ENCODE measurements at places on chromosomes 16 and 17.

DNA sequence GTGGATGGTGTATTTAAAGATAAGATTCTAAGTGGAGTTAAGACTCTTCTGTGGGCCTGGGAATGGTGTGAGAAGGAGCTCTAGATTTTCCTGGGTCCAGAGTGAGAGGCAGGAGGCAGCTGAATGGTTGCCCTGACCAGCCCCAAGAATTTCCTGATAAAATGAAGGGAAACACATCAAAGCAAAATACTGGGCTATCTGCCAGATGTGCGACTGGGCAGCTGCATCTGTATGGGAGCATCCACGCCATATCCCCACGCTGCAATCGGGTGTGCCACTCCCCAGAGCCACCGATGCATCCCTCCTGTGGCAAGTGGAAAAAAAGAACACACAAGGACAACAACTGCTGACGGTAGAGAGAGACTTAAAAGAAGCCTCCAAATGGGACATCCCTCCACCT lies 84.3 kb upstream of the COX10 start:
- no peak for DNase-seq

- DNase-seq, result no peak
These were observed 86.4 kb downstream of the FOXL1 start for GRCh38 chr16:86664522-86665318.

- no peak for DNase-seq
These were observed 999 bp upstream of the FLYWCH2 start for GRCh38 chr16:2881783-2882649.

DNA sequence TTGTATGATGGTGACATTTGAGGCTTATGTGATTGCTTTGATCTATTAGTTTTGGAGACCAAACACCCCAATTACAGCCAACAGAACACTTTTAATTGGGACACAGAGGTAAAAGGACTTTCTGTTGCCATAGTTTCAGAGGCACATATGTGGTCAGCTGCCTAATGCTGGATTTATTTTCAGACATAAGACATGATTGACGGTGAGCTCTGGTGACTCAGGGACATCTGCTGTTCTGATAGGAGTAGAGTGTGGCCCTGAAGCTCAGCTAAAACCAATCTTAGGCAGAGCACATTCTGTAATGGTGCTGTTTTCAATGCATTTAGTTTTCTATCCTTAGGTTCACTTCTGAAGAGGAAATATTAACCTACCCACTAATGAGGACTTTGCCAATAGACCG lies 247.1 kb downstream of the UTP18 start:
- DNase-seq, result no peak

GRCh38 chr16:2086106-2086742 lies 38.4 kb downstream of the TSC2 start:
- DNase-seq, result no peak

- no peak for DNase-seq
These were observed 5.5 kb downstream of the MYO19 start for GRCh38 chr17:36529121-36529520.

DNA sequence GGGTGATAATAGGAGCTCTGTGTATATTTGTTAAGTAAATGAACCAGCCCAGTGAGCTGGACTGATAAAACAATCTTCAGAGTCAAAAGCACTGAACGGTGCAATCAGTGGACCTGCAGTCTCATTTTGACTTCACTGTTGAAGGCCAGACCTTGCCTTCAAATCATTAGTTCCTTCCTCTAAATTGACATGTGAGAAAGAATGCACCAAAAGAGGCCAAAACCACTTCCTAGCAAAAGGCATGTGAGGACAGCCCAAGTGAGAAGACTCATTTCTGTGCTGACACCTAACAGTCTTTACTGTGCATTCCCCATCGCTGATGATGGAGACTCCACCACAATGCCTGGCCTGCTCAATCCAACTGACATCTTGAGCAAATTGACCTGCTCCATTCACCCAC lies 10.6 kb downstream of the GTF3C1 start:
- no peak for DNase-seq

GRCh38 chr17:48131216-48131824 lies 23.8 kb downstream of the SNX11 start:
- DNase-seq, result peak; percentile 49

GRCh38 chr17:53234138-53234537 lies 588.6 kb upstream of the KIF2B start:
- no peak for DNase-seq

DNA sequence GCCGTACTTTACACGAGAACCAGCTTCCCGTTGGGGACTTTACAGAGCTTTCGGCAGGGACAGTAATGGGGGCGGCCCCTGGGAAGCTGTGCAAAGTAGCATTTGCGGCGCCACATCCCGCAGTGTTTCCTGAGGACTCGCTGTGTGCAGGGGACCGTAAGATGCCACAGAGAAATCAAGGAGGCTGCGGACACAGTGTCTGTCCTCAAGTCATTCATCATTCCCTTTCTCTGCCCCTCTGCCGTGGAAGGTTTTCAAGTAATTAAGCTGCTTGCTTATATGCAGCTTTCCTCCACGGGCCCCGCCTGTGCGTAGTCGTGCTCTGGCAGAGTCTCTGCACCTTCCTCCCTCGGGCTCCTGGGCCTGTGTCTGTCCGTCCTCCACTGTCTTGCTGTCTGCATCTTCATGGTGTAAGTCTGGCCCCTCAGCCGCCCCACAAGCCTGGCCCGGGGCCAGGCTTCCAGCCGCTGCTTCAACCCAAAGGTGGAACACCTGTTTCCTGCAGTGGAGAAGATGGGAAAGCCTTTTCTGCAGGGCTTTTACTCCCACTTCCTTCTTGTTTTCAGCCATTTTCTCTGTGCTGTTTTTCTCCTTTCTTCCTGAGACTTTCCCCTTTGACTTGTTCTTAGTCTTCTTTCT lies 216.9 kb upstream of the CHMP6 start:
- no peak for DNase-seq

DNA sequence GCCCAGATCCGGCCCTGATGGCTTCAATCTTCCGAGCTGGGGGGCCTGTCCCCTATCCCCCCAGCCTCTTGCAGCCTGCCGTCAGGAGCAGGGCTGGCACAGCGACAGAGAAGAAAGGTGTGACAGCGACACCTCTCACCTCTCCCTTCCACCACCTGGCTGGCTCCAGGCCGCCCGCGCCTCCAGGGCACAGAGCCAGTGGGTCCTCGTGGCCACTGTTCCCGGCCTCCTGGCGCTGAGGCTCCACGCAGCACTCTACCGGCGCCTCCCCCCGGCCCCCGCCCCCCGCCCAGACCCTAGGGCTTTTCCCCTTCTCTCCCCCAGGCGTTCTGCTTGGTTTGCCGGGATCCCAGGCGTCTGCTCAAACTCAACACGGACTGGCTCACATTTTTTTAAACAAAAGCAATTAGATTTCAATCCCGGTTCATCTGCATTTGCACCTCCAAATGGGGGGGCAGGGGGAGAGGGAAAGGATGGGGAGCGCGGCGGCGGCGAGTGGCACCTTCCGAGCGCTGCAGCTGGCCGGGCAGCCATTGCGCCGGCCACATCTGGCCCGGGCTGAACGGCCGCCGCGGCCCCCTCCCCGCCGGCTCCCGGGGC lies 12.8 kb upstream of the CBX8 start:
- no peak for DNase-seq

DNA sequence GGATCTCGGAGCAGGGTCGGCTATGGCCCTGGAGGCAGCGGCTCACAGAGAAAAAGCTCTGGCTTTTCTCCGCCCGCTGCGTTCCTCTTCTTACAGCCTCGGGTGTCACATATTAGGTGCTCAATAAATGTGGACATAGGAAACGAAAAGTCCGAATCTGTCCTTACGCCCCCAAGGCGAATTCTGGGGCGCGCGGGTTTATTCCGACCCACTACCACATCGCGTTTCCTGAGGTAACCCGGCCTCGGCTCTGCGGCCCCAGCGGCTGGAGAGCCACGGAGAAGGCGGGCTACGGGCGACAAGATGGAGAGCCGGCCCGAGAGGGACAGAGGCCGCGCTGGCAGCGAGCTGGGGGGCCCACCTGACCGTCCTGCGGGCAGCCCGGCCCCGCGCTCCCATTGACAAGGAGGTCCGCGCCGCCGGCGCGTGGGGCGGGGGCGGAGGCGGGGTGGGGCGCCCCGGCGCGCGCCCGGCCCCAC lies 573 bp upstream of the GNAO1 start:
- no peak for DNase-seq

DNA sequence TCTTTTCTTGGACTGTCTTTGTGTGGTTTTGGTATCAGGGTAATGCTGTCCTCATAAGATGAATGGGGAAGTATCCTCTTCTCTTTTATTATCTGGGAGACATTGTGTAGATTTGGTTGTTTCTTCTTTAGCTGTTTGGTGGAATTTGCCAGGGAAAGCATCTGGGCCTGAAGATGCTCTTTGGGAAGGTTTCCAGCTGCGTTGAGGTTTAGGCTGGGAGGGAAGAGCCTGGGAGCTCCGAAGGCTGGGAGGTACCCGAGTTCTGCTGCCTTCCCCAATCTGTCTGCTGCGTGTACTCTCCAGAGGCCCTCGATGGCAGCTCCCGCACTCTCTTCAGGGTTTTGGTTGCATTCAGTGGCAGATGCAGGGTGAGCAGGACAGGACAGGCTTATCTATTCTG lies 25.6 kb upstream of the CRISPLD2 start:
- no peak for DNase-seq

DNA sequence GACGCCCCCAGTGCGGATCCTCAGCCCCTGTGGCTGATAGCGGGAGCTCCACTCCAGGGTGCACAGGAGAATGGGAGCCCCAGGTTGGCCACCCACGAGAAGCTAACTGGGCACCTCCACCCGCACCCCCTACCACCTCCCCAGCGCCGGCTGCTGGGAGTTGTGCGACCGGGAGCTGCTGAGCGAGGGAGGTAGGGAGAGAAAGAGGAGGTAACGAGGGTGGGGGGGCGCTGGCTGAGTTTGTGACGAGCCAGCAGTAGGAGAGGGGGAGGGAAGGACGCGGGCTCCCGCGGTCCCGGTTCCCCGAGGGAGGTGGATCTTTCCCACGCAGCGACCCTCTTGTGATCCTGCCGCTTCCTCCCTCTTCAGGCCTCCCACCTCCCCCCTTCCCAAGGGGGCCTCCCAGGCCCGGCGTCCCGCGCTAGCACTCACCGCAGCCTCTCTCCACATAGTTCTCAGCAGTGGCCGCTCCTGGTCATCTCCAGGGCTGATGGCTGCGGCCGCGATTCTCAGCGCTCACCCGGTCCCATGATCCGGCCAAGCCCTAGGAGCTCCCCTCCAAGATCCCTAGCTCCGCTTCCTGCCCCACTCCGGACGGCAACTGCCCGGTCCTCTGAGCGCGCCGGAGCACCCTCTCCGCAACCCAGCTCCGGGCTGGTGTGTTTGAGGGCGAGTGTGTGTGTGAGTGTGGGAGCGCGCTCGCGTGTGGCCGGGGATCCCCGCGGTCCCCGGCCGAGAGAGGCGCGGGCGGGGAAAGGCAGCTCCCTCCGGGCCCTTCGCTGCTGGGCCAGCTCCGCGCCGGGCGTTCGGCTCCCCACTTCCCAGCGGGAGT lies at the start of gene GRIN2A:
TSS of gene GRIN2A (minus strand) at position 207 of the 832 bp plus-strand sequence. CDS start 2,017 bp downstream, outside the sequence.
- DNase-seq, result peak; percentile 50

DNA sequence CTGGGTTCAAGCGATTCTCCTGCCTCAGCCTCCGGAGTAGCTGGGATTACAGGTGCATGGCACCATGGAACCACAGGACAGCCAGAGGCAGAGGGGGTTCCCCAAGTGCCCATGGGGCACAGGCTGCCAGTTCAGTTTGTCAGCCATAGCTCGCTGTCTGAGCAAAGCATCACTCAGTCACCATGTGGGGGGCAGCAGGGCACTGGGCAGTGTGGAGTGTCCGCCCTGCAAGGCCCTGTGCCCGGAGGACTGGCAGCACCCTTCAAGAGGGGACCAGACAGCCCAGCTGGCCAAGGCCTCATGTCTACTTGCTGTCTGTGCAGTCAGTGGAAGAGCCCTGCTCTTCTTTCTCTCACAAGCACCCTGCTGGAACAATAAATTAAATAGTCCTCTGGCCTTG lies 6.4 kb downstream of the ALYREF start:
- DNase-seq, result no peak

DNA sequence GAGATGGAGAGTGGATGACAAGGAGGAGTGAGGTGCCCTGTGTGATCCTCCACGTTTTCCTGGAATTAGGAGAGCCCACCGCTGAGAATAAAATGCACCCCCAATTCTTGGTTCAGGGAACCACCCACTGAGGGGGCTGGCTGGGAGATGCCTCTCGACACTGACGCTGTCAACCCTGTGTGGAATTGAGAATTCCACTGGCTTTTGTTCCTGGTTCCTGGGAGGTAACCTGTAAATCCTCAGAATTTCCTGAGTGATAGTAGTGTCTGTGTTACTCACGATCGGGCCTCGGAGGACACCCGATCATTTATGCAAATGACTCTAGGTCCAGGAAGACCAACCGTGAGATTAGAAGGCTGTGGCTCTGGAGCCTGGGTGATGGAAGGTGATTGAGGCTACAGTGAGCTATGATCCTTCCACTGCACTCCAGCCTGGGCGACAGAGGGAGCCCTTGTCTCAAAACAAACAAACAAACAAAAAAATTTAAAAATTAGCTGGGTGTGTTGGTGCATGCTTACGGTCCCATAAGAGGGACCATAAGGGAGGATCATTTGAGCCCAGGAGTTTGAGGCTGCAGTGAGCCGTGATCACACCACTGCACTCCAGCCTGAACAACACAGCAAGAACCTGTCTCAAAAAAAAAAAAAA lies 11.7 kb upstream of the PRPSAP1 start:
- DNase-seq, result no peak

GRCh38 chr17:3534881-3535252 lies 22.7 kb downstream of the TRPV3 start:
- DNase-seq, result no peak

GRCh38 chr17:82561429-82562035 lies 42.0 kb downstream of the FOXK2 start:
- DNase-seq, result no peak

- no peak for DNase-seq
These were observed 3.1 kb upstream of the GSE1 start for GRCh38 chr16:85610059-85610445.

GRCh38 chr17:7261379-7262191 lies 693 bp downstream of the CLDN7 start:
- DNase-seq, result no peak

DNA sequence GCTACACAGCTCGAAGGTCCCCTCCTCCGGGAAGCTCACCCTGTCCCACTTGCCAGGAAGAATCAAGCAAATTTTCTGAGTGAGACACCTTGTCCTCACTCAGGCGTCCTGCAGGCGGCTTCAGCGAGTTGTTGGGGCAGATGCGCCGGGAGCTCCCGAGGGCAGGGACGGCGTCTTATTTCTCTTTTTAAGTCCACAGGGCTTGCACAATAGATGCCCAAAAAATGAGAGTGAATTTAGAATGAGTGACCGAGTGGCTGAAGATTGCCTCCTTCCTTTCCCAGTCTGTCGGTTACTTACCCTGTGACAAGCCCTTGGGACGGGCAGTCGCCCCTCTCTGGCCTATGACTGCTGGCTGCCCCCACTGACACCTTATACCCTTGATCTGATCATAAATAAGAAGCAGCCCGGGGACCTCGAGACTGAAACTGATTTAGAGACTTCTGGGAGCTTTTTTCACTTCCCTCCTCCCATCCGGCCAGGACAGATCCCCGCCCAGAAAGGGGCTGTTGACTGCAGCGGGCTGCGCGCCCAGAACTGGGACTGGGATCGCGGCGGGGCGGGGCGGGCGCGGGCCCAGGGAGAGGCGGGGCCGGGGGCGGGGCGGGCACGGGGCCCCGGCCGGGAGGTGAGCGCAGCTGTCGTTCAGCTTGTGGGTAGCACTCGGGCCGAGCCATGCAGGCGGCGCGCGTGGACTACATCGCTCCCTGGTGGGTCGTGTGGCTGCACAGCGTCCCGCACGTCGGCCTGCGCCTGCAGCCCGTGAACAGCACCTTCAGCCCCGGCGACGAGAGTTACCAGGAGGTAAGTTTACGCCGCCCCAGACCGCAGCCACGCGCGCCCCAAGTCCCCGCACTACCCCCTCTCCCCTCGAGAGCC lies at the start of gene TTYH2:
TSS of gene TTYH2 (plus strand) at position 659 of the 879 bp plus-strand sequence. CDS start at position 676, 17 bp downstream.
- DNase-seq, result peak; percentile 92

- no peak for DNase-seq
These were observed 126.0 kb downstream of the ABCC12 start for GRCh38 chr16:48029768-48030167.
